SW 1271 (cell line): ENCODE measurements at places on chromosomes 12 and 14.

GRCh38 chr12:43812926-43813325 lies 6.8 kb upstream of the TWF1 start:
- DNase-seq = no peak

GRCh38 chr12:101204602-101205304 lies 5.3 kb downstream of the SLC5A8 start:
- no peak for DNase-seq

DNA sequence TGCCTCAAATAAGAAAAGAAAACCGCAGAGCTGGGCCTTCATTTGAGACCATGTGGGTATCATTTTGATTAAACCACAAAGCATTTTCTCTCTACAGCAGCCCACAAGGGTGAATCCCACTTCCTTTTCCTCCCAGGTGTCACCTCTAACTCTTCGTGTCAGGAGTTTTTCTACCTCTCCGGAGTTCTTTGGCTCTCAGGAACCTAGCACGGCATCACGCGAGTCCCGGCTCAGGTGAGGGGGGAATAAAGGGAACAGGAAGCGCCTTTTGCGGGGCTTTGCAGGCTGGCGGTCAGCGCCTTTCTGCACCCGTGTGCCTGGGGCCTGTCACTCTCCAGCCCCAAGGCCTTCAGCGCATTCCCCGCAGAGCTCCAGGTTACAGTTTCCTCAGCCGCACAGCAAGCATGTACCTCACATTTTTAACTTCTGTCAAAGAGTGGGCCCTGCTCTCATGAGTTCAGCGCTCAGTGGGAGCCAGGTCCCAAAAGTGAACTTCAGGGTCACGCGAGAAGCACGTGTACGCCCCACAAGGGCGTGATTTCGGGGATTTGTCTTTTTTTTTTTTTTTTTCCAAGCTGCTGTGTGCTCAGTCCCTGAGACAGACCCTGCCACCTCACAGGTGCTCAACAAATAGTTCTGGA lies 740 bp upstream of the PRPF40B start:
- peak; percentile 70 for DNase-seq

GRCh38 chr12:264269-264668 lies 1.6 kb upstream of the SLC6A13 start:
- DNase-seq = no peak

GRCh38 chr14:77520555-77520954 lies 21.9 kb upstream of the ISM2 start:
- DNase-seq = no peak

DNA sequence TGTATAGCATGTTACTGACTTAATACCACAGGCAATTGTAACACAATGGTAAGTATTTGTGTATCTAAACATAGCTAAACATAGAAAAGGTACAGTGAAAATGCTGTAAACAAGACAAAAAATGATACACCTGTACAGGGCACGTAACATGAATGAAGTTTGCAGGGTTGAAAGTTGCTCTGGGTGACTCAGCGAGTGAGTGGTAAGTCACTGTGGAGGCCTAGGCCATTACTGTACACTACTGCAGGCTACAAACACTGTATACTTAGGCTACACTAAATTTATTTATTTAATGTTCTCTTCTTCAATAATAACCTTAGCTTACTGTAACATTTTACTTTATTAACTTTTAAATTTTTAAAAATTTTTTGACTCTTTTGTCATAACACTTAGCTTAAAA lies 158.4 kb downstream of the IPO8 start:
- no peak for DNase-seq

DNA sequence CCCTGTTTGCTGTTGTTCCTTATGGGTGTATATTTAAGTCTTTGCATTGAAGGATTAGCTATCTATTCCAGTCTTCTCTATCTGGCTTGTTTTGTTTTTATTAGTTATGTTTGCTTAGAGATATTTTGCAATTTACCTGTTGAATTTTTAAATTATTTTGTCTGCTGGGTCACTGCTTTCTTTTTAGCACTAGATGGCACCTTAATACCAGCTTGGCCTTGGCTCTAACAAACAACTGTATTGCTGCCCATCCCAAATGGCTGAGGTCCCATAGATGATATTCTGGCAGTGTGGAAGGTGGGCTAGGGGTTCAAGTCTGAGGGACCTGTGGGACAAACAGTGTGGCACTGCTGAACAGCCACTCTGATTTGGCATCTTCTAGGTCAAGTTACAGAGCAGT lies 144.0 kb upstream of the FBXO33 start:
- no peak for DNase-seq

DNA sequence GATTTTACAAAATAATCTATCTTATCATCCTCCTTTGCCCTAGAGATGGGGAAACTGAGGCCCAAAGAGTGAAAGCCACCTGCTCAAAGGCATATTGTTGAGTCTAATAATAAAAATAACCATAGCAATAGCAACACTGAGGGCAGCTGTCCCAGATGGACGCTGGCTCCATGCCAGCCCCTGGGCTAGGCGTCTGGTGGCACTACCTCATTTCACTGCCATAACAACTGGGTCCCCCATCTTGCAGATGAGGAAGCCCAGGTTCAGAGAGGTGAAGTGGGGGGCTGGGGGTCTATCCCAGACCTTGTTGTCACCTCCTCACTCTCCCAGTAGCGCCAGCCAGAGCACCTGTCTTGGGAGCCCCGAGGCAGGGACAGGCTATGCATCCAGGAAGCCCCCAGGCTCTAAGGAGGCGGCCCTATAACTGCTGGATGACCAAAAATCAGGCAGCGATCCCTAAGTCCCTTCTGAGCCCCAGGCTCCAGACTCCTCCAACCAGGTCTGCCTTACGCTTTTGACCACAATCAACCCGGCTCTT lies 12.8 kb downstream of the BDKRB2 start:
- DNase-seq = no peak

DNA sequence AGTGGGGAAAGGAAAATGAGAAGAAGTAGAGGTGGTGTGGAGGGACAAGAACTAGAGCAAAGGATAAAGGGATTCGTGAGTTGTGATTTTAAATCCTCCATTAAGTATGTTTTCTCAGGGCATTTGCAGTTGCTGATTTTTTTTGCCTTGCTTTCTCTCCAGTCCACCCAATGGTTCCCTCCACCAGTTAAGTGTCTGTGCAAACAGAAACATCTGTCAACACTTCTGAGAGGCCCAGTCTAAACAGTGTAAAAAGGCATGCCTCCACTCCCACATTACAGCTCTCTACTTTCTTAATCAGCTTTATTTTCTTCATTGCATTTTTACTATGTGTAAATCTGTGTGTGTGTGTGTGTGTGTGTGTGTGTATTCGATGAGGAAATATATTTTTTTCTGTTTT lies 141.2 kb downstream of the PPFIA2 start:
- DNase-seq = no peak

DNA sequence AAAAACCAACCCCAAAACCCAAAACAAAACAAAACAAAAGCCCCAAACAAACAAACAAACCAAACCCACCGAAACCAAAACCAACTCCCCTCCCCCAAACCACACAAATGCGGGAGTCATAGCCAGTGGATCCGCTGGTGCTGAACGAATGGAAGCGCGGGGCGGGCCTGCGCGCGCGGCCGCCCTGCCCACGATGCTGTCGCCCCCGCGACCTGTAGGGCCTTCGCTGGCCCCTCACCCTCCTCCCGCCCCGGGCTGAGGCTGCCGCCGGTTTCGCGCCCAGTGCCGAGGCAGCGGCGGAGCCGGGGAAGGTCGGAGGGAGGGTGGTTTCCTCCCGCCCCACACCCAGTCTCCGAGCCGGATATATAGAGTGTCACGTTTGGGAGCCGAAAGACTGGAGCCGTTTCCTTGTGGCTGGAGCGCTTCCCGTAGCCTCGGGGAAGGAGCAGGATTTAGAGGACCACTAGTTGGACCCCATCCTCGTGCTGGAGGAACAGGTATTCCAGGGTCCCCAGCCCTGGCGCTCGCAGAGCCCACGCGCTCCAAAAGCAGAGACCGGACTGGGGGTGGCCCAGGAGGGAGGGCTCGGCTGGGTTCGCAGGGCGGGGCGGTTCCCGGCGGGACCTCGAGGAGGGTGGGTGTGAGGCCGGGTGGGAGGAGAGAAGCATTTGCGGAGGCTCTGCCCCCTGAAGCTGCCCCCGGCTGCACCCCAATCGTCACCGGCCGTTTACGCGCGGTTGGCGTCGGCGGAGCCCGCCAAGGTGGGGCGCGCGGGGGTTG lies at the start of gene FAR2:
FAR2 (plus strand) TSS at position 368 of the 780 bp plus-strand sequence. CDS start 121,172 bp downstream, outside the sequence.
- DNase-seq = no peak

DNA sequence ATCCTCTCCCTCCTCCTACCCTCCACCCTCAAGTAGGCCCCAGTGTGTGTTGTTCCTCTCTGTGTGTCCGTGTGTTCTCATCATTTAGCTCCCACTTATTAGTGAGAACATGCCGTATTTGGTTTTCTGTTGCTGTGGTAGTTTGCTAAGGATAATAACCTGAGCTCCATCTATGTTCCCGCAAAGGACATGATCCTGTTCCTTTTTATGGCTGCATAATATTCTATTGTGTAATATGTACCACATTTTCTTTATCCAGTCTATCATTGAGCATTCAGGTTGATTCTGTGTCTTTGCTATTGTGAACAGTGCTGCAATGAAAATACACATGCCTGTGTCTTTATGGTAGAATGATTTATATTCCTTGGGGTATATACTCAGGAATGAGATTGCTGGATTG lies 30.5 kb downstream of the JDP2 start:
- DNase-seq = no peak

DNA sequence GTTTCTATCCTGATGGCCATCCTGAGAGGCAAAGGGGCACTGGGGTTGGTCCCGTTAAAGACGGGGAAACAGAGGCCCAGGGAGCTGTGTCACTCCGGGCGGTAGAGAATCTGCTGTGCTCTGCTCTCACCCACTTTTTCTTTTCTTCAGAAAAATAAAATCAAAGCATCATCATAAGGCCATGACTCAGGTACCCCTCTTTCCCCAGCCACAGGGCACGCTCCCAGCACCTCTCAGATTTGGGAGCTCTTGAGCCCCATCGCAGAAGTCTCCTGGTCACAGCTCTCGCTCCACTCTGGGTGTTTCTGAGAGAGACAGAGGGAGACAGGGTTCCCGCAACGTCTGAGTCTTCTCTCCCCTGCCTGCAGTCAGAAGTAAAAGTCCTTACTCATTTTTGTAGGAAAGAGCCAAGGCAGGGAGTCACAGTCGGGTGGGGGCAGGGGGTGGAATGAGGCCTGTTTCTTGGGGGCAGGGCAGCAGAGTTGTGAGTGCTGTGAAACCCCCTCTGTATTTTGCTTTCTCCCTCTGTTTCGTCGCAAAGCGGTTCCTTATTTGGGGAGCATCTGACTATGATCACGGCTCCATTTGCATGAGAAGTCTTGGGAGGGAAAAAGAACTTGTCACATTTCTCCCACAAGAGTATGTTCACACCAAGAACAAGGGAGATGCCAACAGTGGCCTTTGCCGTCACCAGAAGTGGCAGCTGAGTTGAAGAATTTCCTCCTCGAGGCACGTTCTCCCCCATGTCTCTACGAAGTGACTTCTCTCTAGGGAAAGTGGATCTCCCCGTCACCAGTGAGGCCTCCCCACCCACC lies 139.0 kb downstream of the BCL11B start:
- DNase-seq = no peak

DNA sequence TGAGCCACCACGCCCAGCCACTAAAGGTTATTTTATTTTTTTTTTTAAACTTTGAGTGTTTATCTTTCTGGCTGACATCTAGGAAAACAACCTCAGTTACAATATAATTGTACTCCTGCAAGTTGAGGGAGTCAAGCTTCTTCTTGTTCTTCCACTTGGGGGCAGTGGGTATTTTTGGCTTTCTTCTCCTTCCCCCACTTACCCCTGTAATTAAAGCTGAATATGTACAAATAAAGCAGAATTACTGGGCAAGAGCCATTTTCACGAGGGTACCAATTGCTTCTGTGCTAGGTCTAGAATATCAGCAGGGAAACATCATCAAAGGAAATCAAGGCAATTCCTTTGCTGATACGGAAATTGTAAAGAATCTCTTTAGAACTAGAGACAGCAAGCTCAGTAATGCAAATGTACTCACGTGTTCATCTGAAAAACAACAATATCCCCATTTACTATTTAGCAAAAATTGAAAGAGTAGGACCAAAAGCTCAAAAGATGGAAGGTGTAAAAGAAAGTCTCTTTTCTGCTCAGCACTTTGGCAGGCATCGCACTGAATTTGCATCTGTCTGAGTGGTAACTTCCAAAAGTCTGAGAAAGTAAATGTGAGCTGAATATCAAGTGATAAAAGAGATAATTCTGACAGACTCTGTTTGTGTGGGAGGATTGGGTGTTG lies 72.8 kb downstream of the TAOK3 start:
- no peak for DNase-seq

- no peak for DNase-seq
These were observed 1359.5 kb downstream of the AACS start for GRCh38 chr12:126424696-126425095.

GRCh38 chr14:100409651-100410050 lies 86.5 kb downstream of the SLC25A47 start:
- no peak for DNase-seq

GRCh38 chr12:92866418-92866817 lies 62.7 kb downstream of the EEA1 start:
- DNase-seq = no peak

- no peak for DNase-seq
These were observed 237.6 kb downstream of the SLC16A7 start for GRCh38 chr12:59833408-59833807.

- DNase-seq = no peak
These were observed 130.6 kb upstream of the MYF6 start for GRCh38 chr12:80576641-80577418.

DNA sequence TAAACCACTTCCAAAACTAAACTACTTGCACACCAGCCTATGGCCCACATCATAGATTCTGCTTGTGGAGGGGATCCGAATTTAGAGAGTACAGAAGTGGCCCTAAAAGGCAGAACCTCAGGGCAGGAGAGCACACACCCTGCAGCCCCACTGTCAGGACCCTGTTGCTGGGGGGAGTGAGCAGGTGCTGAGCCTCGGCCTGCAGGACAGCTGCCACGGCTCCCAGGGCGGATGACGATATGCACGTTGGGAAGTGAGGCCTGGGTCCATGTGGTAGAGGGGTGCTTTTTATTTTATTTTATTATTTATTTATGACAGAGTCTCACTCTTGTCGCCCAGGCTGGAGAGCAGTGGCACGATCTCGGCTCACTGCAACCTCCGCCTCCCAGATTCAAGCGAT lies 73.5 kb downstream of the TNFAIP2 start:
- DNase-seq = no peak

DNA sequence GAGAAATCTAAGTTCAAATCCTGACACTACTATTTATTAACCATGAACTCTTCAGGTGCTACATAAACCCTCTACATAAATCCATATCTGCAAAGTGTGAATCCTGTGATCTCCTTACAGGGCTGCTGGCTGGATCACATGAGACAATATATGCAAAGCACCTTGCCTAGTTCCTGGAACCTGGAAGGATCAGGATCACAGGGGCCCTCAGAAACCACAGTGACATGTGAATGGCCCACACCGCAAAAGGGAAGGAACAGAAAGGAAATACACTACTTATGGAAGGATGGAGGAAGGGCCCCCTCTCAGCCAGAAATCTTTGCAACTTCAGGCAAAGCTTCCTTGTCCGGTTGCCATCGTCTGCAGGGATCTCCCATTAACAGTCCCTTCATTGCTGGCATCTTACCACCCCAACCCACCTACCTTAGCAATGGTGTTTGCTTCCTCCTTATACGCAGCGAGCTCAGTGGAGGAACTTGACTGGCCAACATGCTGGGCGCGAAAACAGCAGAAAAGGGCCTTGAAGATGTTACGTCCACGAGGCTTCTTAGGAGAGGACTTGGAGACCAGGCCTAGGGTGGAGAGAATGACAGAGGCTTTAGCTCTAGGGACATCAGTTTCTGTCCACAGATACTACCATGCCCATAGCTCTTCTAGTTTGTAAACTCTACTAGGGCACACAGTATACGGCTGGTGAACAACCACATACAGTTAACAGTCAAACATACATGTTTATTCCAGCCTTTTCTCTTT lies 10.7 kb upstream of the AVIL start:
- no peak for DNase-seq
